Immature natural killer cell (primary cell): ENCODE measurements at places on chromosomes 6 and 20. TPM values are rescaled to one million over a fixed set of nuclear protein-coding genes. Genes with fewer than 3 reads are reported as not detected.

GRCh38 chr6:52994839-52995088 is 320 bp downstream of the GSTA4 start:
- peak overlapping the region; percentile 96 for H3K4me3 ChIP-seq
- no peak for DNase-seq
- H3K36me3 ChIP-seq = peaks cover 4% of the 10 kb centered on the region
- peak overlapping the region; percentile 93 for H3K27ac ChIP-seq

DNA sequence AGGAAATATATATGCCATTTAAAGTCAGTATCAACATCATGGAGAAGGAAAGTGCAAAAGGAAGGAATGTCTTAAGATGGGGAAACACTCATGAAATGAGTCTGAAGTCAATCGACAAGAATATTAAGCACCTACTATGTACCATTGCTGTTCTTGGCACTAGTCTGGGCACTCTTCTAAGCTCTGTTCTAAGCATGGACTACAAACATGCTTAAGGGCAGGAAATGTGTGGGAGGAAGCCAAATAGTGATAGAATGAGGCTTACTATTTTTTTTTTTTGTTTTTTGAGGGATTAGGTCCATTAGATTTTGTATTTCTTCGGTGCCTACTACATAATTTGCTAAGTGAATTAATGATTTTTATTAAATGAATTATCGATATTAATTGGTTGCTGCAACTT is 83.8 kb upstream of the SUPT3H start:
- no peak for DNase-seq
- H3K4me3 ChIP-seq = no peak overlapping the region
- peaks cover 9% of the 10 kb centered on the region for H3K4me1 ChIP-seq
- H3K36me3 ChIP-seq = no peaks in the 10 kb centered on the region
- H3K27ac ChIP-seq = no peak overlapping the region
- H3K27me3 ChIP-seq = no peaks in the 10 kb centered on the region

GRCh38 chr6:45645302-45645701 is 267.6 kb upstream of the SUPT3H start:
- H3K27ac ChIP-seq = no peak overlapping the region
- H3K4me3 ChIP-seq = no peak overlapping the region
- H3K27me3 ChIP-seq = peaks cover 5% of the 10 kb centered on the region
- DNase-seq = no peak
- H3K36me3 ChIP-seq = no peaks in the 10 kb centered on the region

DNA sequence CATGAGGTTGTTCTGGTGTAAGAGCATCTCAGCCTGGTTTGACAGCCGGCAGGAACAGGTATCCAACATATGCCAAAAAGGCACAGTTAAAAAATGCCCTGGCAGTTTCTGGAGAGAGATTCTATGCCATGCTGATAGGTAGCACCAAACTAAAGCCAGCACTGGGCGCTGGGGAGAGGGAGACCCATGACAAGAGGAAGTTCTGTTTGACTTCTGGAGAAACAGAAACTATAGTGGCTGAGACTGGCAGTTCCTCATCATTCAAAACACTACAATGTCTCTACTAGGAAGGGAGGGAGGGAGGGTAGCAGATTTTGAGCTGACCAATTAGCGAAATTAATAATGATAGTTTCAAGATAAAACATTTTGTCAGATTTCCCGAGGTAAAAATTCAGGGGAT is 174.1 kb downstream of the ADAT2 start:
- H3K4me3 ChIP-seq = no peak overlapping the region
- H3K4me1 ChIP-seq = no peaks in the 10 kb centered on the region
- no peak overlapping the region for H3K27ac ChIP-seq
- DNase-seq = no peak
- no peaks in the 10 kb centered on the region for H3K36me3 ChIP-seq

DNA sequence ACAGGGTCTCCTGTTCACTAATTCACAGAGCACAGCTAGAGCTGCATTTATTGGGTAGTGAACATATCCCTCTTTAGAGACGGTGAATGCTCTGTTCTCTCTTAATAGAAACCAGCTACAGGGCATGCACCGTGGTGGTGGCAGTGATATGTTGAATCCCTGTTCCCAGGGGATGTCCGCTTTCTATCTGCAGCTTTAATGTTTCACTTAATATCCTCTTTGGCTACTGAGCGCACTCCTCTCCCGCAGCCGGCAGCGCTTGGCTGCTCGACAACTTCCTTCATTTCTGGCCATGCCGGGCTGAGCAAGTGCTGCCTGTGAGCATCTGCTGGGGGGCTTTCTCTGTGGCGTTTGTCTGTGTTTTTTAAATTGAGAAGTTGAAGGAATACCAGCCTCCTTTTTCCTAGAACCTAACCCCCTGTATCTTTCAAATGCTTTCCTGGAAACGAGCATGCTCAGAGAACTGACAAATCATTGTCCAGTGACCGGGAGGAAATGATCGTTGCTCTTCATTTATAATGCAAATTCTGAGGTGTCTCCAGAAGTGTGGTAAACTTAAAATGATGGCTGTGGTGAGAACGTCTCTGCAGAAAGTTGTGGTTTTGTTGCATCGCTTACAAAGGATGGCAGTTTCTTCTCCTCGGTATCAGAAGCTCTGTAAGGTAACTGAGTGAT is 297.9 kb downstream of the UTRN start:
- H3K27me3 ChIP-seq = peaks cover 14% of the 10 kb centered on the region
- H3K4me3 ChIP-seq = peak overlapping the region; percentile 92
- peaks cover 43% of the 10 kb centered on the region for H3K4me1 ChIP-seq
- DNase-seq = peak; percentile 59

PAX1 gene
- not detected for polyA plus RNA-seq

CLDN20 gene
- not detected for polyA plus RNA-seq

DNA sequence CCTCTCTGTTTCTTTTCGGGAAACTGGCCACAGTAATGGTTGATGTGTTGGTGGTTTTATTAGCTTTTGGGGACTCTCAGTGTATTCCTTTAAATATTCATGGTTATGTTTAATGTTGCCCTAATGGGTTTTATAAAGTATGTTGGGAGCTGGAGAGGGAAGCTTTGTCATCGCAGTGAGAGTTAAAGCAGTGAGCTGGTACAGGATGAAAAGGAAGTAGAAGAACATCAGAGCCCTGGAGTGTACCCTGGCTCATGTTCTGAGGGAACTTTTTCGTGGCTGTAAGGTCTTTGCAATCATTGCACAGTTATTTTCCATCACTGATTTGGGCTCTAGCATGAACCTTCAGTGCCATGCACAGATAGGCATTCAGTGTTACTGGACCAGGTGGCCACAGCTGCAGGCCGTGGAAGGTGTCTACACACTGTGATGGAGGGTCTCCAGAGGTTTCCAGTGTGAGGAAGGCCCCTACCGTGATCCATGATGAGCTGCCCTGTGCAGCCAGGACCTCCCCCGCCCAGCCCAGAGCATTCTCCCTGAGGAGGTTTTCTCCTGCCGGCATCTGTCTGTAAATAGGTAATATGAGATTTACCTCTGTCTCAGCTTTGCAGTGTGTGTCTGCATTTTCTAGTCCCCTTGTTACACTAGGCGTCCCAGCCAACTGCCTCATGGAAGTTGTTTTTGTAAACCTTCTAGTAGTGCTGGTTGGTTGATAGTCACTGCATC is 22.4 kb upstream of the TMEM217 start:
- H3K4me1 ChIP-seq = peaks cover 18% of the 10 kb centered on the region
- peaks cover 33% of the 10 kb centered on the region for H3K36me3 ChIP-seq
- no peaks in the 10 kb centered on the region for H3K27me3 ChIP-seq
- no peak for DNase-seq
- no peak overlapping the region for H3K27ac ChIP-seq

GPX5 gene
- not detected for polyA plus RNA-seq

DNA sequence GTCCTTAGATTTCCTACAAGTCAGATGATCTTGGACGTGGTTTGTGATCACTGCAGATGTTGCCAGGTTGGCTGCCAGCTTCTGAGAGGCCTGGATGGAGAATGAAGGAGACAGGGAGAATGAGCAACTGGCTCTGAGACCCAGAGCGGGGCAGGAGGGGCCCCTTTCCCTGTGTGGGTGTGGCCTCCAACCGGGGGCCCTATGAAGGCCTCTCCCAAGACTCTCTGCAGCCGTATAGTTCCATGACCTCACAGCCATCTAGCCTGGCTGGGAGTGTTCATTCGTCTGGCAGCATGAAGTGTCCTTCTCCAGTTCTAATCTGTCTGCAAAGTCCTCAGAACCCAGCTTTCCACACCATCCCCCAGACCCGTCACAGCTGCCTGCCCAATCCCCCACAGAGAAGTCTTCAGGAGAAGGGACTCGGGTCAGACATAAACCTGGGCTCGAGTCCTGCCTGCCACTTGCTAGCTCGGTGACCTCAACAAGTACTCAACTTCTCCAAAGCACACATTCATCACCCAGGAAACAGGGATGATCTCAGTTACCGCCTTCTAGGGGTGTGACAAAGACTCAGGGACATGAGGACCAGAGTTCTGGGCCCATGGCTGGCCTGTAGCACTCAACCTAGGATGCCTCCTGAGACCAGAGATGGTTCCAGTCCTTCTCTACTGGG is 122.6 kb downstream of the EDN3 start:
- H3K4me3 ChIP-seq = no peak overlapping the region
- DNase-seq = no peak
- no peak overlapping the region for H3K27ac ChIP-seq
- no peaks in the 10 kb centered on the region for H3K4me1 ChIP-seq

GRCh38 chr20:50283922-50284810 is 93.5 kb downstream of the CEBPB start:
- no peak for DNase-seq
- peaks cover 15% of the 10 kb centered on the region for H3K4me1 ChIP-seq
- peak overlapping the region; percentile 46 for H3K27ac ChIP-seq
- no peaks in the 10 kb centered on the region for H3K36me3 ChIP-seq

DNA sequence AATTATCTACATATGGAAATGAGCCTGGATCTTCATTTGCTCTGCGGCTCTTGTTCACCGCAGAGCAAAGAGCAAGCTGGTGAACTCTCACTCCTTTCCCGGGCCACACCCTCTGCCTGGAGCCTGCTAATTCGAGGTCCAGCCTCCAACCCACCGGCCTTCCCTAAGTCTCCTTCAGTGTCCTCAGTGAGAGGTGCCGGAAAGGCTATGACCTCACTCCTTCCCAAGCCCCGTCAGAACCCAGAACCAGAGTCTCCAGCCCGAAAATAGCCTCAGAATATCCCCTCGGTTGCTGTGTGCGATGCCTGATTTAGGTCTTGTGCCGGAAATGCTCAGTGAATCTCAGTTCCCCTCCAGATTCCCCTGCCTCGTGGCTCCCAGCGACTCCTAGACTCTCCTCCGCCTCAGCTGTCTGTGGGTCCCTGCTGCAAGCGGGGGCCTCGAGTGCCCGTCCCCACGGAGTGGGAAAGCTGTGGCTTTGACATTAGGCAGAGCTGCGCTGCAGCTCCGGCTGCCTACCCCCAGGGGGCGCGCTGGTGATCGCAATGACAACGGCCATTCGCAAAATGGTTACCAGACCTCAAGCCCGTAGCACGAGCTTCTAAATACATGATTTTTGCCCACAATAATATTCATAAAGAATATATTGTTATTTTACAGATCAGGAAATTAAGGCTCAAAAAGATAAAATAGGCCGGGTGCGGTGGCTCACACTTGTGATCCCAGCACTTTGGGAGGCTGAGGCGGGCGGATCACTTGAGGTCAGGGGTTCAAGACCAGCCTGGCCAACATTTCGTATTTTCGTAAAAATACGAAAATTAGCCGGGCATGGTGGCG is 4.1 kb upstream of the BNIP5 start:
- H3K36me3 ChIP-seq = no peaks in the 10 kb centered on the region
- no peak overlapping the region for H3K27ac ChIP-seq
- H3K4me1 ChIP-seq = peaks cover 9% of the 10 kb centered on the region

DNA sequence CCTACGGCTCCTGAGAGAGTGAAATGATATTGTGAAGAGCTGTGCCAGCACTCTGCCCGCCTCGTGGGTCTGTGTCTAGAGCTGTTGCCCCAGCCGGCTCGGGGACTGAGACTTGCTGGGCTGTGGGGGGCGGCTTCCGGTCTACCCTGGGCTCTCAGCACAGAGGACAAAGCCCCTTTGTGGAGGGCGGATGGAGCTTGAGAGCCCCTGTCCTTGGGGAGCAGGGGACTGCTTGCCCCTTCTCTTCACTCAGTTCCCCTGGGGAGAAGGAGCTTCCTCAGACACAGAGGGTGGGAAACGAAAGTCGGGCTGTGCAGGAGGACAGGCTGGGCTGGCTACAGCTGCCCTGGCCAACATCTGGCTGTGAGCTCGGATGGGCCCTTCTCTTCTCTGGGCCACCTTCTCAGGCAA is 11.0 kb downstream of the SRC start:
- DNase-seq = no peak
- H3K27me3 ChIP-seq = peaks cover 6% of the 10 kb centered on the region
- no peak overlapping the region for H3K27ac ChIP-seq
- H3K36me3 ChIP-seq = no peaks in the 10 kb centered on the region

GRCh38 chr6:42394881-42395620 is 56.7 kb downstream of the TRERF1 start:
- H3K27ac ChIP-seq = peak overlapping the region; percentile 80
- no peak overlapping the region for H3K4me3 ChIP-seq
- H3K4me1 ChIP-seq = peaks cover 80% of the 10 kb centered on the region
- peaks cover 9% of the 10 kb centered on the region for H3K27me3 ChIP-seq
- no peak for DNase-seq

OR2W1 gene
- polyA plus RNA-seq = not detected

SEMG1 gene
- polyA plus RNA-seq = not detected

BPIFB4 gene
- not detected for polyA plus RNA-seq

DNA sequence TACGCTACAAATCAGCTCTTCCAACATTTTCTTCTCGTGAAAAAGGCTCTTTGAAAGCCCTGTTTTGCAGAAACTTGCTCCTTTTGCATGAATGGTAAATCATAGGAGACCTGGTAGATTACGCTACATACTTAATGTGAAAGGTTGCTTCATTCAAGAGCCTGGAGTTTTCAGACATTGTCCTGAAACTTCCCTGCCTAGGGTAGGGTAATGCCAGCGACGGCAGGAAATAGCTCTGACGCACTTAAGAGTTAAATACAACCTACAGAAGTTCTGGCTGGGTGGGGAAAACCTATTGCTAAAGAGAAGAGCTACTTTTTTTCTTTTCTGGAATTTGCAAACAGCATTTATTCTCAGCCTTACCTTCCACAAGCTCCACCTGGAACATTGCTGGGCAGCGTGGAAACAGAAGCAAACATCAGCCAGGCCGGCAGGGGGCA is 144.5 kb downstream of the LPA start:
- H3K27ac ChIP-seq = peak overlapping the region; percentile 96
- peaks cover 60% of the 10 kb centered on the region for H3K4me1 ChIP-seq
- DNase-seq = no peak
- H3K4me3 ChIP-seq = peak overlapping the region; percentile 93
